Substantia nigra (tissue), 51 donors: ENCODE measurements at places on chromosomes 4 and X.

DNA sequence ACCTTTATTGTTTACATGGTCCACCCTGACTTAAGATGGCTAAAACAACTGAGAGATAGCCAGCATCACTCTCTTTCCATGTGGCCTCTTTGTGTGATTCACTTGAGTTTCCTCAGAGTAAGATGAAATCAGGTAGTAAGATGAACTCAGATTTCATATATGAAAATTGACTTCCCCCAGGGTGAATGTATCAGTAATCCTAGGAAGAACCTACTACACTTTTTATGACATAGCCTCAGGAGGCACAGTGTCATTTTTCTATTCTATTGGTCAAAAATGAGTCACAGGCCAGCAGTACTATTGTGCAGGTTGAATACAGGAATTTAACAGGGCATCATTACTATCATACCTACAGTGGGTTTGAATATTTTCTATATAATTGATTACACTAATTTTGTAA lies 14.6 kb upstream of the SULT1E1 start:
- DNase-seq: no peak

DNA sequence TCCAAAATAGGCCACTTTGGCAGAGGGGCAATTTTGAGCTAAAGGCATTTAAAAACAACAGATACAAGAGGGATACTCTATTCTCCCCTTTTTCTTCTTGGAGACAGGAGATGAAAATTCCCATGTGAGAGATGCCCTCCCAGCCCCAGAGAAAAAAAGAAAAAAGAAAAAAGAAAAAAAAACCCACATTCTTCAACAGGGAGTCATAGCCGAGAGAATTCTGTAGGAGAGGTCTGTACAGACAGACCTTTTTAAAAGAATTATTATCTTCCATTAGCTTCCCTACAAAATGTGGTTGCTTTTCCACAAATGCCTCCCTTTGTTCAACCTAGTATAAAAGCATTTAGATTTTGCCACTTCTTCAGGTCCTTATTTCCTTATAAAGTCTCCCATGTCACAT lies 89.9 kb downstream of the SPCS3 start:
- no peak for DNase-seq

- no peak for DNase-seq
These were observed 1242.8 kb upstream of the DIAPH2 start for GRCh38 chrX:95441836-95442235.

DNA sequence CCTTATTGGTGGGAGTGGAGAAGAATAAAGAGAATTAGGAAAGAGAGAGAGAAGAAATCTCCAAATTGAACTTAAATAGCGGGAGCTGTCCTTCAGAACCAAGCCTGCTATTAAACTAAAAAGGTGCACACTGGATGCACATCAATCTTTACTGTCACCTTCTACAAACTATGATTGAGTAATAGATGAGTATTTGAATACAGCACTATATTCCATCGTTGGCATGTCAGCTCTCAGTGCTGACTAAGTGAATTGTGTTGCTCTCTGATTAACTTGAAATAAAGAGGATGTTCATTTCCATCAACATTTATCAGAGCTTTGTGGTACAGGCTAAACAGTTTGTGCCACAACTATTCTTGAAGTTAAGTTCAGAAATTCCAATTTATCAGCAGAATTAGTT lies 143.7 kb upstream of the PABPC4L start:
- no peak for DNase-seq

DNA sequence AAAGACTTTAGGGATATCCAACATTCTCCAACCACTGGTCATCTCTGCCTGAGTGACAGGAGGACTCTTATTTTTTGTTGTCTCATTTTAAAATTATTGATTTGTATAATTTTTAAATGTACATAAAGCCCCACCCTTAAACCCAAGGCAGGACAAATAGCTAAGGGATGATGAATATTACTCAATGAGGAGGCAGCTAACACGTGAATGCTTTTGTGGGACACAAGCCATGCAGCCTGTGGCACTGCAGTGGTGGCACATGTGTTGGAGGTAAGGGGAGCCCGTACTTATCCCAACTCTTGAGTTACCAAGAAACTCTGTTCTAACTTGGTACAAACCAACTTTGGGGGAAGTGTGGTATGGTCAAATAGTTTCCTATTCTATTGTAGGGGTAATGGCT lies 19.5 kb downstream of the MID1IP1 start:
- DNase-seq: no peak

GRCh38 chr4:123216543-123216942 lies 180.1 kb upstream of the SPRY1 start:
- no peak for DNase-seq

DNA sequence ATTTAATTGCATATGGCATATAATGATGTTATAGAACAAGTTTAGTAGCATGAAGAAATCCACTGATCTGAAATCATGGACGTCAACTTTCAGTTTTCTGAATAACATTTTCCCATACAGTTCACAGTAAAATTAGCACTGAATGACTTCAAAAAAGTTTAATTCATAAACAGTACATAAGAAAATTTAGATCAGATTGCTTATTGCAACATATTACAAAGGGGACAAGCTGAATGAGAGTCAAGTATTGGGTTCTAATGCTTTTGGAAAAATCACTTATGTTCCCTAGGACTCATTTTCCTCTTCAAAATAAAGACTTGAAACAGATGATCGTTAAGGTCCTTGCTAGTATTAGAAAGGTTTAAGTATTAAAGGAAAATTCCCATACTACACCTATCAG lies 898.3 kb upstream of the INTU start:
- no peak for DNase-seq

DNA sequence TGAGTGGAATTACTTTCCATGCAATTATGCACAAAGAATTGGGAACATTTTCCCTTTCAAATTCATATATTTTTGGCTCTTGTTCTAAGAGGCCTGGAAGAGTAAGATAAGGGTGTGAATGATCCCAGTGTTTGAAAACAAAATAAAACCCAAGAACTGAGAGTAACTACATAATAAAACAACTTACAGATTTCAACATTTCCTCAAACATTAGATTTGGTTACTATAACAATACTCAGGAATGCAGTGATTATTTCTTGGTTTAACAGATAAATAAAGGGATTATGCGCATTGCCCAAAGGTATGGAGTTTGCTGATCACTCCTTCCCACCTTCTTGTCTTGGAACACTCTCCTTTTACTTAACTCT lies 292.5 kb downstream of the CAMK2D start:
- DNase-seq: no peak

DNA sequence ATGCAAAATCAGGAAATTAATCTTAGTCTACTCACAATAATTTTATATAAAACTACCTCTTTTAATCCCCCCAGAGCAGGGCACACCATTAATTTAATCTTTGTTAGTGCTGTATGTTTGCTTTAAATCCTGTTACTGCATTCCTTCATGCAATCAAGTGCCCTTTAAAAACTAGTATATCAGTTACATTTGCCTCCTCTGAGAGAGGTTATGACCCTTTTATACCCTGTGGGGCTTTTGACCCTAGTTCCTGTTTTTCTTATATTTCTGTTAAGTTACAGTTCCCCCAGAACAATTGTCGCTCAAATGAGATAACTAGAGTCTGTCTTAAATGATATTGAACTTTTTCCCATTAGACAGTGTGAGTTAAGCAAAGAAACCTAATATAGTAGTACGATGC lies 46.2 kb downstream of the GPC4 start:
- no peak for DNase-seq

DNA sequence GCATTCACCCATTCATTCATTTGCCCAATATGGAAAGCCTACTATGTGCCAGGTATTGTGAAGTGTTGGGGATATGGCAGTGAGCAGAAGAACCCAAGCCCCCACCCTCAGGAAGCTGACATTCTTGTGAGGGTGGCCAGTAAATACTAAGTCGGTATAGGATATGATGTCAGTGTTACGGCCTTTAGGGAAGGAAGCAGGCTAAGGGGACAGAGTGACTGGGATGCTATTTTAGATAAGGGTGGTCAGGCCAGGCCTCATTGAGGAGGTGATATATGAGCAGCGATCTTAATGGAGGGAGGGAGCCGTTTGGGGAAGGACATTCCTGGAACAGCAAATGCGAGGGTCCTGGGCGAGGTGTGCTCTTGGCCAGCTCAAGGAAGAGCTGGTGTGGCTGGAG lies 2.0 kb downstream of the ATP6AP1 start:
- DNase-seq: no peak

DNA sequence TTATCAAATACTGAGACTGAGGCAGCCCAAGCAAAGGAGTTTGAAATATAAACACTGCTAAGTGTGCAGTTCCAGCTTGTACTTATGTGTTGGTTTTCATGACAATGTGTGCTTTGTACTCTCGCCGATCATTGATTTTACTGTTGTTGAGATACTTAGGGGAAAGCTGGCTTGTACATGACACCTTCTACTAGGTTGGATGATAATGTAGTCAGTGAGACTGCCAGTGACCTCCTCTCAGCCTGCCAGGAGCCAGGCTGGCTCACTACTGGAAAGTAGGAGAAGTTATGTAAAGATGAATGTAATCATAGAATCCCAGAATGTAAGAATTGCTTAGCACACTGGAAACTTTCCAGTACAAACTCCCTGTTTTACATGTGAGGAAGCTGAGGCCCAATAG lies 132.0 kb downstream of the AFF2 start:
- no peak for DNase-seq

- no peak for DNase-seq
These were observed 520 bp downstream of the ACOX3 start for GRCh38 chr4:8439914-8440491.

DNA sequence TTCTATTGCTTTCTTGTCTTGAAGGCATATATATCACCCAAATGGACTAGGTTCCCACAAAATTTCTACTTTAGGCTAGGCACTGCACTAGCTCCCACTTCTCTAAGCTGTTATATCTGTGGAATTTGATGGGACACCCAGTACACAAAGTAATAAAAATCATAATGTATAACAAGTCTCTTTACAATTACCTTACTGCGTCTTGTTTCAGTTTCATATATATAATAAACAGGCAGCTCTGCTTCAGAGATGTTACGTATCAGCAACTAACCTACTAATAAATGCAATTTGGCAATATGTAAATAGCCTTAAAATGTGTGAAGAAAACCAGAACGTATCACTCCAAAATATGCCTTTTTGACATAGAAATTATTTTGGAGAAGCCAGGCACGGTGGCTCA lies 42.0 kb upstream of the UGDH start:
- DNase-seq: no peak

DNA sequence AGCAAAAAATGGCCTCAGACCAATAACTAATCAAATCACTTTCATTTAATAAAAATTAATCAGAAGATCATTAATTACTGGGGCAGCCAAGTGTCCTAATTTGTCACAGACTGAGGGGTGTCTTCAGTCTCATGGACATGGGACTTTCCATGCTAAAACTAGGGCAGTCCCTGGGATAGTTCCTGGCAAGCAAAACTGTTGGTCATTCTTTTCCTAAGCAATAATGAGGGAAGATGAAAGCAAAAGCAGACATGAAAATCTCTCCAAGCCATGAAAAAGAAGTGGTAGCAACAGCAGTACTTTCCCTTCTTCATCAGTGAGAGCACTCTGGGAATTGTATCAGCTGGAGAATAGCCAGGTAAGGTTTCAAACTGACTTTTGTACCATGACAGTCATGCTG lies 3.7 kb upstream of the ANTXR2 start:
- no peak for DNase-seq

GRCh38 chr4:151231915-151232595 lies 44.9 kb upstream of the PRSS48 start:
- DNase-seq: no peak

DNA sequence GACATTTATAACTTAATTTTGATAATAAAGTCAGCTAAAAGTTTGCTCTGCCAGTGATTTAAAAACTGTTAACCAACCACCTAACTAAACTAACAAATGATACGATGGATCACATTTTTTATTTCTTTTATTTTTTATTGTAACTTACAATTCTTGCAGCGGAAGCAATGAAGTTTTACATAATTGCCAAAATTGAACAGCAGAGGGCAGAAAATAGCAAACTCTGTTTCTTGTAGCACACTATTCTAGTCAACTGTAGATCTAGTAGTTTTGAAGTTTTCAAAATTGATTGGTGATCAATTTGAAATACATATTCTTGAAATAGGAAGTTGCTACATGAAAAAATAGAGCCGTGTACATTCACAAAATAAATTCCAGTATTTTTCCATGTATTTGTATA lies 2.8 kb upstream of the GRIA2 start:
- no peak for DNase-seq

- DNase-seq: peak; percentile 57
These were observed 966 bp downstream of the PDGFC start for GRCh38 chr4:156970501-156971164.
